ENCODE measurements at places on chromosomes 1 and 21. TPM values are rescaled to one million over a fixed set of nuclear protein-coding genes. Genes with fewer than 3 reads are reported as not detected.

ARMH1 gene
- total RNA-seq, result 5.2 TPM

- DNase-seq, result no peak
- no peaks in the 10 kb centered on the region for H3K27me3 ChIP-seq
- H3K27ac ChIP-seq, result peak overlapping the region; percentile 60
- peaks cover 44% of the 10 kb centered on the region for H3K4me1 ChIP-seq
- H3K36me3 ChIP-seq, result no peaks in the 10 kb centered on the region
Measured at GRCh38 chr1:51572365-51572764, 44.5 kb upstream of the OSBPL9 start.

DNA sequence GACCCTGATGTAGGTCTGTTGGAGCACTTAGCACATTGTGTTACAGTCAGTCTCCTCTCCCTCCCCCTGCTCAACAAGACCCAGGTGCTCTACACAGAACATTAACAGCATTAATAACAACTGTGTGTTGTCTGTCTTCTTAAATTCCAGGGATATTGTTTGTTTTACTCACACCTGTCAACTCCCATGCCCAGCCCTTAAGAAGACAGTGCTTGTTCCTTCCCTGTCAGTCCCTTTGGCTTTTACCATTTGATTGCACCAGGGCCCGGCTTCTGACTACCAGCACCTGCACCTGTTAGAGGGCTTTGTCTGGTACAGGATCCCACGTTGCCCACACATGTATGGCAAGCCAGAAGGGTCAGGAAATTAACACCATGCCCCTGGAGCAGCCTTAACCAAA lies 11.7 kb downstream of the RIMKLA start:
- no peak overlapping the region for H3K4me3 ChIP-seq
- H3K27ac ChIP-seq, result no peak overlapping the region
- DNase-seq, result no peak
- no peaks in the 10 kb centered on the region for H3K36me3 ChIP-seq

- no peak for DNase-seq
- no peaks in the 10 kb centered on the region for H3K27me3 ChIP-seq
- no peak overlapping the region for H3K27ac ChIP-seq
- no peaks in the 10 kb centered on the region for H3K36me3 ChIP-seq
Measured at GRCh38 chr1:5747426-5748285, 244.6 kb downstream of the NPHP4 start.

GRCh38 chr1:29650476-29650875 lies 414.2 kb downstream of the PTPRU start:
- H3K36me3 ChIP-seq, result no peaks in the 10 kb centered on the region
- no peak overlapping the region for H3K4me3 ChIP-seq
- no peak overlapping the region for H3K27ac ChIP-seq
- H3K27me3 ChIP-seq, result no peaks in the 10 kb centered on the region
- no peaks in the 10 kb centered on the region for H3K4me1 ChIP-seq

DNA sequence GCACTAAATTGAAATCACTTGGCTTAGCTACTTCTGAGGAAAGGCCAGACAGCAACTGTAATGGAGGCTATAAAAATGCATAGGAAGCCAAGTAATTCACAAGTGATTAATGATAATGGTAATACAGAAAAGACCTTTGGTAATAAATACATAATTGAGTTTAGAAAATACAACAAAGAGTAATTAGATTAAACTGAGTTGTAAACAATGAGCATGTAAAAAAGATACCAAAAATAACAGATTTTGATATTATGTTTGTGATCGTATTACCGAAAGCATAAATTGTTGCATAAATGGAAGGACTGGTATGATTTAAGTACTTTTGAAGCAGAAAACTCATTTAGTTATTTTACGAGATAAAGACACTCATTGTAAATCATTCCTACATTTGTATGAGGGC lies 556.7 kb upstream of the TMPRSS15 start:
- H3K36me3 ChIP-seq, result no peaks in the 10 kb centered on the region
- no peak for DNase-seq
- no peaks in the 10 kb centered on the region for H3K27me3 ChIP-seq
- H3K4me1 ChIP-seq, result no peaks in the 10 kb centered on the region
- no peak overlapping the region for H3K4me3 ChIP-seq

GRCh38 chr1:43558346-43558841 lies 27.7 kb downstream of the PTPRF start:
- H3K36me3 ChIP-seq, result no peaks in the 10 kb centered on the region
- H3K27ac ChIP-seq, result no peak overlapping the region
- DNase-seq, result no peak
- H3K4me1 ChIP-seq, result no peaks in the 10 kb centered on the region

GPR89A gene
- 15.2 TPM for total RNA-seq

DNA sequence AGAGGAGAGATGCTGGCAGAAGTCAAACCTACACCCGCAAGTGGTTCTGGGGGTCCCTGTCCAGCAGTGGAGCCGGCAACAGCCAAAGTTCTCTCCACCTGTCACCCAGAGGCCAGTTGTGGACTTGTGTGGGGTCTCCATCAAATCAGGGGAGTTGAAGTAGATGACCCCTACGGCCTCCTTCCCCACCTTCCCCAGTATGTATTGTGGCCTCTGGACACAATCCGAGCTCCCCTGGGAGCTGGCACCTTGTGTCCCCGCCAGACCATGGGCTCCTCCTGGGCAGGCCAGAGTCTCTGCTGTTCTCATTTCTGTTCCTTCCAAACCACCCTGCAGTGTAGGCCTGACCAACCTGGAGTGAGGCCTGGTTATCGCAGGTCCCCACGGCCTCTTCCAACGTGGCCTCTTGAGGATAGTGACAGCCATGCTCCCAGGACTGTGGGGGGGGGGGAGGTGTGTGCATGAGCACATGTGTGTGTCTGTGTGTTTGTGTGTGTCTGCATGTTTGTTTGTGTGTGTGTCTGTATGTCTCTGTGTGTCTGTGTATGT lies 246.4 kb downstream of the MATN1 start:
- H3K27me3 ChIP-seq, result no peaks in the 10 kb centered on the region
- no peak overlapping the region for H3K27ac ChIP-seq
- H3K36me3 ChIP-seq, result no peaks in the 10 kb centered on the region
- no peaks in the 10 kb centered on the region for H3K4me1 ChIP-seq

- no peak for DNase-seq
- no peaks in the 10 kb centered on the region for H3K27me3 ChIP-seq
- no peaks in the 10 kb centered on the region for H3K36me3 ChIP-seq
- no peaks in the 10 kb centered on the region for H3K4me1 ChIP-seq
- no peak overlapping the region for H3K27ac ChIP-seq
Measured at GRCh38 chr1:228891272-228892034, 156.2 kb downstream of the RHOU start.

GRCh38 chr21:35649186-35649585 lies 411.1 kb downstream of the SETD4 start:
- H3K4me3 ChIP-seq, result no peak overlapping the region
- no peaks in the 10 kb centered on the region for H3K36me3 ChIP-seq
- no peaks in the 10 kb centered on the region for H3K4me1 ChIP-seq

GRCh38 chr1:17891205-17892110 lies 136.3 kb downstream of the ACTL8 start:
- DNase-seq, result no peak
- no peak overlapping the region for H3K4me3 ChIP-seq
- H3K27me3 ChIP-seq, result no peaks in the 10 kb centered on the region
- H3K36me3 ChIP-seq, result no peaks in the 10 kb centered on the region

URB1 gene
- 12.2 TPM for total RNA-seq

- peak overlapping the region; percentile 91 for H3K27ac ChIP-seq
- H3K36me3 ChIP-seq, result peaks cover 16% of the 10 kb centered on the region
- H3K4me1 ChIP-seq, result peaks cover 45% of the 10 kb centered on the region
- no peaks in the 10 kb centered on the region for H3K27me3 ChIP-seq
- H3K4me3 ChIP-seq, result peak overlapping the region; percentile 38
- no peak for DNase-seq
Measured at GRCh38 chr1:153608089-153608682, 4.8 kb downstream of the S100A16 start.

GRCh38 chr1:107934578-107934977 lies 30.4 kb downstream of the VAV3 start:
- no peak for DNase-seq
- peaks cover 10% of the 10 kb centered on the region for H3K4me1 ChIP-seq
- H3K4me3 ChIP-seq, result no peak overlapping the region
- no peaks in the 10 kb centered on the region for H3K36me3 ChIP-seq

GRCh38 chr1:93448983-93449804 lies 1.3 kb downstream of the FNBP1L start:
- no peaks in the 10 kb centered on the region for H3K36me3 ChIP-seq
- peak overlapping the region; percentile 84 for H3K27ac ChIP-seq
- H3K4me3 ChIP-seq, result peak overlapping the region; percentile 98
- no peak for DNase-seq

DNA sequence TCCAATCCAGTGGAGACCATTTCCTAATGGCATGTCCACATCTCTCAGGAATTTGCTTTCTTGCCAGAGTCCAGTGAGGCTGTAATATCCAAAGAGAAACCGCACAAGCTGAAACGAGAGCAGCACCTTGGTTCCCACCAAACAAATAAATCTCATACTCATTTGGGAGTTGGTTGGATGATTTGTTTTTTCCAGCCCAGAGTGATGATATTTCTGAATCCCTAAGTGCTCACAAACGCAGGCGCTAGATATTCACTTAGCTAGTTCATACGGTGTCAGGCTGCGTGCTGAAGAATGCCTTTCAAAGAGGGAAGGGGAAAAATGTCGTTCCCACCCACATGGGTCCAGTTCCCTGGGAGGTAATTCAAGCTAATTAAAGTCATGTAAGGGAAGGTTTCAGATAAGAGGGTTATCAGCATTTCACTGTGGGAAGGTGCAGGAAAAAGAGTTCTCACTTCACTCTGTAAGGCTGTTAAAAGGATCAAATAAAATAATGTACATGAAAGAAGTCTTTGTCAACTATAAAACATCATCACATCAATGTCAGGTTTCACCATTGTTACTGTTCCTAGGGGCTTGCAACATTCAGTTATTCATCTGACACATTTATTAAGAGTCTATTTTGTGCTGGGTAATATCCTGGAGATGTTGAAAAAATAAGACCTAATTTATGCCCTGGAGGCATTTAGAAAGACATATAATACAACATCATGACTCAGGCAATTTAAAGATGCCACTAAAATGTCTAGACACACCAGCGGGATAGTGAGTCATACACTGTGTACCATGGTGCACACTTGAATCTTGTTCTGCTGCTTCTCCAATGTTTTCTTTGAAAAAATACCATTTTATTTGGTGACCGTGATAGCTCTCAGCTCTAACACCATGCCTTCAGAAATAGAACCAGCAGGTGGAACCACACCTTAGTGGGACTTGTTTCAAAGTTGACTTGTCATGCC lies 19.3 kb downstream of the DPT start:
- DNase-seq, result no peak
- H3K27me3 ChIP-seq, result no peaks in the 10 kb centered on the region
- peaks cover 14% of the 10 kb centered on the region for H3K4me1 ChIP-seq
- peak overlapping the region; percentile 79 for H3K27ac ChIP-seq
- H3K4me3 ChIP-seq, result peak overlapping the region; percentile 1

RHBDL2 gene
- total RNA-seq, result 0.31 TPM

DNA sequence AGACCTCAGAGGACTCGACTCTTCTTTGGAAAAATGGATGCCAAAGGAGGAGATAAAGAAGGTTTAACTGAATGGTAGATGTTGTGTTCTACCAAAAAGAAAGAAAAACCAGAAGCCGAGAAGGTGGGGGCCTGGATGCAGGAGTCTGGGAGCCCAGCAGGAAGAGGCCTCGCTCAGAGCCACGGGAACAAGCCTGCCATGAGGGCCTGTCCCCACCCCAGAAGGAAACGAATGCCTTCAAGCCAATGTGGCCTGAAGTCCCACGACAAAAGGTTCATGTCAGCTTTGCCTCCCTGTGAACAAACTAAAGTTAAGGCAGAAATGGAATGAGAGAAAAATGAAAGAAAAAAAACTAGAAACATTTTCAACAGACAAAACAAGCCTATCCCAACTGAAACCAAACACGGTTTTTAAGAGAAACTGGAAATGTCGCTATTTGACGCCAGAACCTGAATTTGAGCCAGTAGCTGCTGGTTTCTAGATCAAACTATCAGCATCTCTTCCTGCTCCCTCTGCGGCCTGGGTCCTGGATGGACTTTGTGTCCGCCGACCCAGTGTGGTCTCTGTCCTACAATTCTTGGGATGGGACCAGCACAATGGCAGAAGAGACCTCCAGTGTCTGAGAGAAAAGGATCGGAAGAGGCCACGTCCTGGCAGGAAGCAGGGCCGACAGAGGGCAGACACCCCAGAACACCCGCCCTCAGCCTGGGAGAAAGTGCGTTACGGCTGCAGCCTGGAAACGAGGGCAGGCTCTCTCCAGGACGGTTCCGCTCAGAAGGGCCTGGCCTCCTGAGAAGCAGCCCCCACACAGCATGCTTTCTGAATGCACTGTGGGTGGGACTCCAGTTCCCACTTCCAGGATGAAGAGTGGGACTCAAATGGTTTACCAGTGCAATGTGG lies 35.2 kb downstream of the SLC45A1 start:
- no peak for DNase-seq
- peaks cover 47% of the 10 kb centered on the region for H3K36me3 ChIP-seq
- H3K4me1 ChIP-seq, result peaks cover 2% of the 10 kb centered on the region
- H3K27me3 ChIP-seq, result no peaks in the 10 kb centered on the region
- H3K27ac ChIP-seq, result peak overlapping the region; percentile 78

GRCh38 chr21:39845571-39846130 lies 21.6 kb upstream of the PCP4 start:
- no peaks in the 10 kb centered on the region for H3K27me3 ChIP-seq
- DNase-seq, result no peak
- no peaks in the 10 kb centered on the region for H3K4me1 ChIP-seq
- no peaks in the 10 kb centered on the region for H3K36me3 ChIP-seq

B3GALT6 gene
- 16.1 TPM for total RNA-seq

GRCh38 chr1:203649999-203650836 lies 23.6 kb downstream of the ATP2B4 start:
- peak overlapping the region; percentile 81 for H3K27ac ChIP-seq
- peak overlapping the region; percentile 33 for H3K4me3 ChIP-seq
- no peaks in the 10 kb centered on the region for H3K27me3 ChIP-seq
- H3K36me3 ChIP-seq, result no peaks in the 10 kb centered on the region
- DNase-seq, result no peak

All from right atrium auricular region (tissue), 2 donors.